ENCODE measurements at places on chromosomes 11 and 22.

DNA sequence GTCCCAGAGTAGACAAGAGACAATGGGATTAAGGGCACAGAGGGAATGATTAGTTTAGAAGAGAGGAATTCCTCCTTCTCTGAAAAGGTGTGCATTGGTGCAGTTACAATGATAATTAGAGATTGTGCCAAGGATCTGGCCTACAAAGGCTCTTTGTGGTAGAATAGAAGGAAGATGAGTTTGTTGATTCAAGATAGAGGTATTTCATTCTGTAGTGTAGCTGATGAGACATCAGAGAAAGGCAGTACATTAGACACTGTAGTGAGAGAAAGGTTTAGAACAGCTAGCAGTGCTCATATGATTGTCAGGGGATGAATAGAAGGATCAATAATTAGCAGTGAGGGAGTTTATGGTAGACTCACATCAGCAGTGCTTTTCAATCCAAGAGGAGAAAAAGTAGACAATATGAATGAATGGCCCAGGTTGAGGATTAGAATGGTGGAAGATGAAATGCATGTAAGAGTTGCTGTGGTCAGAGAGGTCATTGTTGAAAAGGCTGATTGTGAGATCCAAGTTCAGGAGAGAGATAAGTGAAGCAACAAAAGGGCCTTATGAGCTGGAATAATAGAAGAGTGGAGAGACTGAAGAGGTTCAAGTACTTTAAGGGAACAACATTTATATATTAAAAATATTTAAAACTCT is 28.9 kb downstream of the SIK2 start:
- DNase-seq: no peak

GRCh38 chr11:12060385-12060985 is 49.9 kb upstream of the MICAL2 start:
- DNase-seq: no peak

DNA sequence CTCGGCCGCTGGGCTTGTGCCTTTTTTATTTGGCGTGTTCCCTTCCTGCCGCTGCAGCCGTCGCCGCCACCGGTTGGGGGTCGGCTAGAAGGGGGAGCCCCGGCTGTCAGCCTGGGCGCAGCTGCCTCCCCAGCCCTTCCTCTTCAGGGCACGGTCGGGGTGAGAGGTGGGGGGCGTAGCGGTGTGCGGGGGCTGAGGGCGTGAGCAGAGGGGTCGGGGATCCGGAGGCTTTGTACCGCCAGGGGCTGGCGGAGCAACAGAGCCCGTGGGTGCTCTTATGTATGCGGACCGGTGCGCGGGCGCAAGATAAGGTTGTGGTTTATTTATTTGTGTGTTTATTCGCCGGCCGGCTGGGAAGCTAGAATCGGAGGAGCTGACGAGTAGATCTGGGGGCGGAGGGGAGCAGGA is 477 bp downstream of the ZBTB16 start:
- no peak for DNase-seq

GRCh38 chr11:109130910-109131309 is 291.1 kb upstream of the C11orf87 start:
- no peak for DNase-seq

DNA sequence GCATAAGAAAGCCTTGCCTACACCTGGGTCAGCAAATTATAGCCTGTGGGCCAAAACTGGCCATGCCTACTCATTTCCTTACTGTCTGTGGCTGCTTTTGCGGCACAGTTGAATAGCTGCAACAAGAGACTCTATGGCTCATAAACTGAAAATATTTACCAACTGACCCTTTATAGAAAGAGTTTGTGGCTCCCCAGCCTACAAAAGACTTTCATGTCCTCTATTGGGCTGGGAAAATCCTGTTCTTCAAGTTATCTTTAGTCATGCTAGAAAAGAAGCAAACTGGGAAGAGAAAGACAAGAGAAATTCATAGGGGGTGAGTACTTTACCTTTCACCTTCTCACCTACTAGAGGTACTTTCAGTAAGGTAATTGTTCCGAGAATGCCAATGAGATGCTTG is 175.1 kb downstream of the SWAP70 start:
- peak; percentile 94 for DNase-seq

GRCh38 chr11:27902981-27903624 is 202.8 kb upstream of the BDNF start:
- peak; percentile 86 for DNase-seq

GRCh38 chr11:82998697-82999096 is 73.0 kb downstream of the RAB30 start:
- no peak for DNase-seq

Data from PC-3 (cell line).